NCI-H510A treated with DMSO at 0.1 percent for 48 hours (cell line): ENCODE measurements at places on chromosomes 13 and 19.

DNA sequence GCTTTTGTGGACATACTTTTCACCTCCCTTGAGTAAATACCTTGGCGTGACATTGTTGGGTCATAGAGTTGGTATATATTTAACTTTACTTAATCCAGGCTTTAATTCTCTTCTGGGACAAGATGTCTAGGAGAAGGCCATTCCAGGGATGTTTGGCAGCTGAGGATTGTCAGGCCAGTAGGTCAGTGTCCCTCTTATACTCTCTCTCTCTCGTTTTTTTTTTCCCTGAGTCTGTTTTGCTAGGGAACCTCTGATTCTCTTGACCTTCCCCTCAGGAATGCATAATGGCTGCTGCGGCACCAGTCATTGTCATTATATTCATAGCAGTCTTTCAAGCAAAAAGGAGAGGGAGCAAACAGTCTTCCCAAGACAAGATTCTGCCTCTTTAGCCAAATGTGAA is 48.8 kb downstream of the BICRA start:
- DNase-seq = no peak

DNA sequence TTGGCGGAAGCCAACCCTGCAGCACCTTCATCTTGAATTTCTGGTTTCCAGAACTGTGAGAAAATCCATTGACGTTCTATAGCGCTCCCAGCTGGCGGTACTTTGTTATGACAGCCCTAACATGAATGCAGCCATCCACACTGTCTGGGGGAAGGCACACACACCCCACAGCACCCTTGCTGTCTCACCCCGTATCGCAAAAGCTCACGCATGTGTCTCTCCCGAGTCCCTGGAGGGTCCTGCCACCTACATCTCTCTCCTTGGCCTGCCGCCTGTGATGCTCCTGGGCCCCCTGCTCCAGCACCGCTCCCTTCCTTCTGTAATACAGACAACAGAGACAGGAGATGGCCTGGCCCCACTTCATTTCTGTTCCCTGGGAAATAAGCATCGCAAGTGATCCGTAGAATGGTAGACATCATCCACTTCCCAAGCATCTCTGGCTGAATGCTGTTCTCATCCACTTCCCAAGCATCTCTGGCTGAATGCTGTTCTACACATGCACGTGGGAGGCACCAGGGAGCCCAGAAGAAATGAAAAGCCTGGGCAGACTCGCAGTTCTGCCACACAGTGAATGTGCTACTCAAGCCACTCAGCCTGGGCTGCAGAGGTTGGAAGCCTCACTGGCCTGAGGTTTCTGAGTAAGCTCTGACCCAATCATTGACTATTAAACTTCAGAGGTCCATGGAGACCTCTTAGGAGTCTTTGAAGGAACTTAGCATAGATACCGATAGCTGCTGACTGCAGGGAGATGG is 29.6 kb downstream of the EPN1 start:
- DNase-seq = no peak

DNA sequence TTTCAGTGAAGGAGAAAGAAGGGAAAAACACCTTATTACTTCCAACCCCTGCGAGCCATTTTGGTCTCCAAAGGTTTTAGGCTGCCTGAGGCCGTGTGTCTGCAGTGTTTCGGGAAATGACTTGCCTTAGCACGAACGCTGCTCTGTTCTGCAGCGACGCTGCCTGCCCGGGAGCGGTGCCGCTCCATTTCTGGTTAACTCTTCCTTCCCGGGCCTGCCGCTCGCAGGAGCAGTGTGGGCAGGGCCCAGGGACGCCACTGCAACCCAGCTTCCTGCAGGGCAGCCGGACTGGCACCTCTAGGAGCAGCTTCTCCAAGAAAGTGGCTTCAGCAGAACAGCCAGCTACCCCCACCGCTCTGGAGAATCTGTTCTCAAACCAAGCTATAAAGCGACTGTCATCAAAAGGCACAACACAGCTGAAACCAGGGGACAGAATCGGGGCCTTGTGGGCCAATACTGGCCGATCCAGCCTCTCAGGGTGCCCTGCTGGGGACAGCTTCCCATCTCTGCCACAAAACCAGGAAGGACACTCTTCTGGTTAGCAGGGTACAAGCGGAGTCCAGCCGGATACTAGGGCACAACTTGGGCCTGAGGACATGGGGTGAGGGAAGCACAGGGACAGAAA is 72.2 kb downstream of the KCTD15 start:
- no peak for DNase-seq

DNA sequence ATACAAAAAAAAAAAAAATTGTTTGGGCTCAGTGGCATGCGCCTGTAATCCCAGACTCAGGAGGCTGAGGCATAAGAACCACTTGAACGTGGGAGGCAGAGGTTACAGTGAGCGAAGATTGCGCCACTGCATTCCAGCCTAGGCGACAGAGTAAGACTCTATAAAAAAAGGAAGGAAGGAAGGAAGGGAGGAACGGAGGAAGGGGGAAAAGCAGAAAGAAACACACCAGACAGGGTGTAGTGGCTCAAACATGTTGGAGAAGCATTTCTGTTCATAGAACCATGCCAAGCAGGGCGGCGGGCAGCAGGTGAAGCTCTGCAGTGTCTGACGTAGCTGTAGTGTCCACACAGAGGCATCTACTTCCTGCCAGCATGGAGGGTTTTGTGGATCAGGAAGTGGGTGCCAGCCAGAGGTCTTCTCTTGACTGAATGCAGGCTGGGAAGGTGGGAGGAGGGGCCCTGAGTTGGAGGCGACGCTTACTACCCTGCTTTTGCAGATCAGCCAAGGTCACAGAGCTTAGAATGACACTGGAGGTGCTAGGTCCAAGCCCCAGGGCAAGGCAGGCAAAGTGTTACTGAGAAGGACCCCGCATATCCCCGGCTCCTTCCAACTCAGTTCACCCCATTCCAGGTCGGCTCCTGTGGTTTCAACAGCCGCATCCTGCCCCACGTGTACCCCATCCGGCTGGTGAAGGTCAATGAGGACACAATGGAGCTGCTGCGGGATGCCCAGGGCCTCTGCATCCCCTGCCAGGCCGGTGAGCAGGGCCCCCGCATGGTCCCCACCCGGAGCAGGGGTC is 11.6 kb upstream of the PGLS start:
- DNase-seq = peak; percentile 12

DNA sequence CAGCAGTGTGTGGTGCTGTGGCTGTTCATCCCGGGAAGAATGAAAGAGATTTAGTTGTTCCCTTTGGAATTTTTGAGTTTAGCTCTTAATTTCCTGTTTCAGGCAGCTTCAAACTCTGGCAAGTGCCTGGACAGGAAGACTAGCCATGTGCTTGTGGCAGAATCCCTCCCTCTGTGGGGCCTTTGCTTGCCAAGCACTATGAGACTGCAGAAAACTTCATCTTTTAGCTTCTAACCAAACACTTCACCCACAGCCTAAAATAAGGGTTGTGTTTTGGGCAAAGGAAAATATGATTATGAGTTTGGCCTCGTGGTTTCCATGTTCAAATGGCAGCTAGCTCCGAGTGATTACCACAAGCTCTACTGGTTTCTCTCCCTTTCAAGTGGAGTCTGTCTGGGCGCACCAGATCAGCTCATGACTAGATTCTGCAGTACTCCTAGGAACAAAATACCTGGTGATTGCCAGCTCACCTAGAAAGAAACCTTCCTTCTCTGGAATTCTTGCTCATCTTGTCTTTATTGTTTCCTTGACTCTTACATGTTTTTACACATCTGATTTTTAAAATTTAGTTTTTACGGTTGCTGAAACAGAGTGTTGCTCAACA is 707.5 kb downstream of the SLITRK6 start:
- no peak for DNase-seq

DNA sequence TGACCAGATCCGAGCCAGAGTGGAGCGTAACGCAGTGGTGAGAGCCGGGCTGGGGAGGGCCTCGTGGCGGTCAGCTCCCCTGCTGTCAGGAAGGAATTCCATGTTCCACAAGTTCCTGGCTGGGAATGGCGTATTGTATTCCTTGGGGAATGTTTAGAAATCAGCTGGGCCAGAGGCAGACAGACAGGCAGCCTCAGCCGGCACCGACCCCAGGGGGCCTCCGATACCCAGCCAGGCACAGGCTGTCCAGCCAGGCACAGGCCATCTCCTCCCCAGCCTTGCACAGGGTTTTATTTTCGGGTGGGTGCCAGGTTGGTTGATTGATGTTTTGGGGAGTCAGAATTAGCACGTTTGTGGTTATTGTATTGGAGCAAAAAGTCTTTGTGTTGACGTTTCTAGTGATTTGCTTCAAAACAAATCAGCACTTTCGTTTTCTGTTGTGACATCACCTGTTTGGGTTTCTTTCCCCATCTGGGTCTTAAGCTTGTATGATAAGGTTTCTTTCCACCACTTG is 126.6 kb upstream of the MCF2L start:
- no peak for DNase-seq

DNA sequence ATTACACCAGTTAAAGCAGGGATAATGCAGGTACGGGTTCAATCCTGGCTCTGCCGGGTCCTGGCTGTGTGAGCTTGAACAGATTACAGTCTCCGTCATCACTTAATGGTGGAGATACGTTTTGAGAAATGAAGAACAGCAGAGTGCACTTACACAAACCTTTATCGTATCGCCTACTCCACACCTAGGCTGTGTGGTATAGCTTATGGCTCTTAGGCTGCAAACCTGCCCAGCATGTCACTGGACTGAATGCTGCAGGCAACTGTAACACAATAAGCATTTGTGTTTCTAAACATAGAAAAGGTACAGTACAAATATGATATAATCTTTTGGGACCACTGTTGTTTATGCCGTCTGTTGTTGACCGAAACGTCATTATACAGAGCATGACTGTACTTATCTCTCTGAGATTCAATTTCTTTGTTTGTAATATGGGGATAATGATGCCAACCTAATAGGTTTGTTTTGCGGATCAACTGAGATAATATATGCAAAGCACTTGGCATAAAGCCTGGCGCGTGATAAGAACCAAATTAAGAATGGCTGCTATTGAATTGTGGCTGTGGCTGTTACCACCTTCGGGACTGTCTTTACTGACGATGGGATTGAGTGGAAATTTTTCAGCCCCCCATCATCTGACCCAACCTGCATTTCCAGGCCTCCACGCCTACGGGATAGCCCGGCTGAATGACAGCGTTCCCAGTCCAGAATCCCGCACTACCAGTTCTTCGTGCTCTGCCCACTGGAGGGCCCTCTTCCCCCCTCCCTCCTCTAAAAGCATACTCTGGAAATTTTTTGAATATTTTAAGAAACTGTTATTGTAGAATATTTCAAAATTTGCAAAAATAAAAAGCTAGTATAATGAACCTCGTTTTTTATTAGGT is 11.2 kb downstream of the KRTDAP start:
- DNase-seq = no peak

DNA sequence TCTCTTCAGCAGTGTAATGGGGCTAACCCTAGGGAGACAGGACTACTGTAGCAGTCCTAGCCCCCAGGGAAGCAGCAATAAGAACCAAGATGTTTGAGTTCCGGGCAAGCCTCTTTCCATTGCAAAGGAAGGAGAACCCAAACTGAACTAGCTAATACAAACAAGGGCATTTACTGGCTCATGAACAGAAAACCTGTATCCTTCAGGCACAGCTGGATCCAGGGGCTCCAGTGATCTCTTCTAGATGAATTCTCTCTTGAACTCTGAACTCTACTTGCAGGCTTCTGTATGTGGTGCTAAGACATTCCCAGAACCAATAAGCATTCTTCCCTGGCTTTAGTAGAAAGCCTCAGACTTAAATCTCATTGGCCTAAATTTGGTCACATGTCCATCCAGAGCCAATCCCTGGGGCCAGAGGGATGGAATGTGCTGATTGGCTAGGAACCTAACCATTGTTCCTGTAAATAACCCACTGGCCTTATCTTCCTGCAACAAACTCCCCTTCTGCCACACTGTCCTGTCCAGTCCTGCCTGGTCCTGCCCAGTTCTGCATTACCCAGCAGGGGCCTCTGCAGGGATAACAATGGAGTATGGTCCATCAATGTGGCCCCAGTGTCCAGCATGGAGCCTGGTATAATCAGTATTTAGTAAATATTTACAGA is 3.9 kb upstream of the PODNL1 start:
- DNase-seq = no peak
